Stimulated activated CD8-positive, alpha-beta memory T cell treated with anti-CD3 and anti-CD28 coated beads, Interleukin-4, amount 100 ng/mL, for 1 hour (primary cell): ENCODE measurements at places on chromosomes 7 and 10.

GRCh38 chr7:135322571-135323340 is 89.1 kb downstream of the STRA8 start:
- DNase-seq = no peak

DNA sequence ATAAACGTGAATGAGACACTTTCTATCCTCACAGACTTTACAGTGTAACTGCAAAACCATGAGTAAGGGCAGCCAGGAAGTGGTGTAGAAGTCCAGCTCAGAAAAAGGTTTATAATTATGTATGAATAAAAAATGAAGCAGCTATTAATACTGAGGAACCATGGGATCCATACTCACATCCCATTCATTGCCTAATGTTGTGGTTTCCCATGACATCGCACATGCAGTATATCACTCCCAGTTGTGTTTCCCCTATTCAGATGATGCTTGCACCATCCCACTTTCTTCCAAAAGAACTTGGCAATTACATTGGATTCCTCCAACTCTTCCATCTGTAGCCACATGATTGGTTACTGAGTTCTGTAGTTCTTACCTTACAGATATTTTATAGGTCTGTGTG is 74.5 kb upstream of the SEMA3D start:
- no peak for DNase-seq

DNA sequence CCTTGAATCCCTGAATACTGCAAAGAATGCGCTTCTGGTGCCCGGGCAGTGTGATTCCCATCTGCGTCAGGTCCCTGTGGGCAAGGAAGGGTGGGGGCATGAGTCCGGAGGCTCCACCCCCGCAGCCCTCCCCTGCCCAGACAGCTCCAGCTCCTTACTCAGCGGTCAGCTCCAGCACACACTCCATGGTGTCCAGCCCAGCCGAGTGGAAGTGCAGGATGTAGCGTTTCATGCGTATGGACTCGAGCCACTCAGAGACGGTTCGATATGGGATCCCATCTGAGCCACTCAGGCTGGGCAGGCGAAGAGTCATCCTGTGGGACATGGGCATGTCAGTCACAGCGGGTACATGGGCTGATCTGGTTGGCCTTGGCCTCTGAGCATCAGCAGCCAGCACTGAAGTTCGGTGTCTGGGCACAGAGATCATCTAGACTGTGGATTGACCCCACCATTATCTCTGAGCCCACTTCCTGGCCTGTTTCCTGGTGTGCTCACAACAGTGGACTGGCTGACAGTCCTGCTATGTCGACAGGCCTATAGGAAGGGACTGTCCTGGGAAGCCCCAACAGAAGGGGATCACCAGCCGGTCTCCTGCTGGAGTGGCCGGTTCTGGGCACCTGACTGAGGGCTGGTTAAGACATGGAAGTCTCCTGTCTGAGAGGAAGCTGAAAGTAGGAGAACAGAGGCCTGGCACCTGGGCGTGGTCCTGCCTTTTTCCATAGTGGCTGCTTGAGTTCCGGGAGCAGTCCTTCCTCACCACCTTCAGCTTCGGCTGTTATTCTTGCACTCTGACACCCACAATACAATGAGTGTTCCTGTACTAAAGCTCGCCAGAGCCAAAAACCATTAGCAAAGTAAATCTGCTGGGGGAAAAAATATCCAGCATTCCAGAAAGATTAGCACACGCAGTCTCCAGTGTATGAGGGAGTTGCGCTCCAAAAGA is 10.6 kb downstream of the ZYX start:
- no peak for DNase-seq

GRCh38 chr10:49367600-49367999 is 28.3 kb downstream of the DRGX start:
- no peak for DNase-seq

DNA sequence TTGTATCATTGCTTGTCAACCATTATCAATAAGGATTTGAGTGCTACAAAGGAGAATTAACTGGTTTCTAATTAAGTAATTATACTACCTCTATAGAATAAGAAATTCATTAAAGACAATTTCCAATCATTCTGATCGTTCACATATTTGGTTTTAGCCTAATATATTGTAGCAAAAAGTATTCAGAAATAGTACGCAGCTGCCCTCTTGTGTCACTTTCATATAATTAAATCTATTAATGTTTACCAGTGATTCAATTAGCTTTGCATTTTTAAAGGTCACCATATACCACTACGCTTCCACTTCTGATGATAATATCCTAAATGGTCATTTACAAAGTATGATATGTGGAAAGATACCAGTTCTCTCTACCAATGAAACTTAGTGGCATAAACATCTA is 128.3 kb downstream of the NEBL start:
- no peak for DNase-seq
